ENCODE measurements at places on chromosomes 12 and 14.

DNA sequence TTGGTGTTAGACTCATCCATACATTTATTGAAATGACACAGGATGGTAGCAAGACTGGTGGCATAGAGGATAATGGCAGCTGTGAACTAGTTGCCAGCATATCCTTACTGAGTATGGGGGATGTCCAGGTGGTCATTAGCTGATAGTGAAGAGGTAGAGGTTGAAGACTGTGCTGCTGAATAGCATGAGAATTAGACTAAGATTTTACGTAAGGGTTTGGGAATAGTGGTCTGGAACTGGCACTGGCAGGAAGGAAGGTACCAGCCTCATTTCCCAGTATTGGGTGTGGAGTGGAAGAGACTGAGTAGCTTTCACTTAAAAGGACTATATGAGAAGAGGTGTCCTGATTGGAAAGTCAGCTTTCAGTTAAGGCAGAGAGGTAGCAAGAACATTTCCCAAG, 6.5 kb downstream of the ERC1 start:
- no peak for DNase-seq

GRCh38 chr12:11581179-11581755, 68.2 kb upstream of the ETV6 start:
- peak; percentile 12 for DNase-seq

DNA sequence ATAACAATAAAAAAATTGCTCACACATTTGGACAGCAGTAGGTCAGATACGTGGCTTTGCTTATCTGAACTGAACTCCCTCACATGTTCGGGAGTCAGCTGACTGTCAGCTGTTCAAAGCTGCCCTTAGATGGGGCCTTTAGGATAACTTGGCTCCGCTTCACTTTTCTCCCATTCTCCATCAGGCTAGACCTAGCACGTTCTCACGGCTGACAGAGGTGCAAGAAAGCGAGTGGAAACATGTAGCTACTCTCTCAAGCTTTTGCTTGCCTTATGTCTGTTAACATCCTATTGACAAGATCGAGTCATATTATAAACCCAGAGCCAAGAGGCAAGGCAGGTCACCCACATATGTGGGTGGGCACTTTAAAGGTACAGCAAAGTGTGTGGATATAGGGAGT, 112.0 kb upstream of the PDZRN4 start:
- DNase-seq = no peak

DNA sequence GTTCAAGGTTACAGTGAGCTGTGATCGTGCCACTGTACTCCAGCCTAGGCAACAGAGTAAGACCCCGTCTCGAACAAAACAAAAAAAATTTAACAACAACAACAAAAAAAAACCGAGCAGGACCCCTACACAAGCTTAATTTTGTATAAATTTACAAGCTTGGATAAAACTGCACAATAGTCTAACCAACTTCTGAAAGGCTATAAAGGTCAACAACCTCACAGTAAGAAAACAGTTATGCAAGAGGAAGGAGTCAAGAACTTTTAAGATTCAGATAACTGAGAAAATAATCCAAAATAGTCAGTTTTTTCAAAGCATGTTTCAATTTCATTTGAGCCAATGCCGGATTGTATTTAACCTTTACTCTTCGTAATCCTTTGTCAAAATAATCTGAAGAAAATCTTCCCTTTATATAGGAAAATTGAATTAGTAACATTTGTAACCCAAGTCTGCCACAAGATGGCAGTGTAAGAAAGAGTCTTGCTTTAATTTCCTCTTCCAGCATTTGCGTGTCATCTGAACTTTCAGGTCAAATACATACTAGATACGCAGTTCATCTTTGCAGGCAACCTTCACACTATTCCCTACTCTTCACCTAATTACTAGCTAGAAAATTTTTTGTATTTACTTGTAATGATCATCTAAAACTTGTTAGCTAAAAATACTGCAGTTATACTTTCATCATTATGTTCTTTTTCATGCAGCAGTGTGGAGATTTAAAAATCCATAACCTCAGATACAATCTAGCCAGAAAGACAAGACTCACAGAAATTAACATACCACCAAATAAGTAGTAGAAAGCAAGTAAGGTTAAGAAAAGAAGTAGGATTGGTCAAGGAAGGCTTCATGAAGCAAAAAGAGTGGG, 5.8 kb downstream of the CCNB1IP1 start:
- peak; percentile 45 for DNase-seq

- DNase-seq = no peak
Measured at GRCh38 chr12:68451261-68452077, 119.3 kb upstream of the MDM1 start.

GRCh38 chr12:27919671-27920235, 52.8 kb downstream of the PTHLH start:
- no peak for DNase-seq

GRCh38 chr12:13258717-13259119, 62.2 kb downstream of the EMP1 start:
- no peak for DNase-seq

DNA sequence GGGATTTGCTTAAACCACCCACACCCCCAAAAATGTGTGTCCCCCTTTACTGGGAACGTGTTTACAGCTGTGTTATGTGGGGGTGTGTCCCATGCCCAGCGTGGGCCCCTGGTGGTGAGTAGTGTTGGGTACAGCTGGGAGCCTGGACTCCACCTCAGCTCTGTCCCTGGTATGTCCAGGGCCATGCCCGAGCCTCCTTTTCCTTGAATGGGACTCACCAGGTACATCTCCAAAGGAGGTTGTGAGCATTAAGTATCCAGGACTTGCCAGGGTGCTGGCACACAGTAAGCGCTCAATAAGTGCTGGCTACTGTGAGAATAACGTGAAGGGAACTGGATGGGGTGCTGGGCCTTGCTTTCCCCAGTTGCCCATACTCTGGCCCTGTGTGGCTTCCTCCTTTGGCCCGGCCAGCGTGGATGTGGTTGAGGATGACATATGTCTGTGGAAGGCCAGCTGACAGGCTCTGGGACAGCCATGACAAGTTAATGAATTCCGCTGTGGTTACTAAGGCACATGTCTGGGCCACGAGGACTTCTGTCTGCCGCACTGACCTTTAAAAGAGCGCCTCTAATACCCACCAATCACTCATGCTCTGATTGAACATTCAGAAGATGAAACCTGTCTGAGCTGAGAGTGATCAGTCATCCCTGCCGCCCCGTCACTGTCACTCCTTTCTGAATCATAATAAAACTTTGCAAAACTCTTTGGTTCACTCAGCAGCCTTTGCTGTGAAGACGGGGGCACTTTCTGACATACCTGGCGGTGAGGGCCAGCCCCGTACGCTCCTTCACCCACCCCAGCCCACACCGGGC, 74.7 kb downstream of the DIO3 start:
- DNase-seq = no peak

- DNase-seq = no peak
Measured at GRCh38 chr12:82948491-82948890, 261.8 kb downstream of the TMTC2 start.

DNA sequence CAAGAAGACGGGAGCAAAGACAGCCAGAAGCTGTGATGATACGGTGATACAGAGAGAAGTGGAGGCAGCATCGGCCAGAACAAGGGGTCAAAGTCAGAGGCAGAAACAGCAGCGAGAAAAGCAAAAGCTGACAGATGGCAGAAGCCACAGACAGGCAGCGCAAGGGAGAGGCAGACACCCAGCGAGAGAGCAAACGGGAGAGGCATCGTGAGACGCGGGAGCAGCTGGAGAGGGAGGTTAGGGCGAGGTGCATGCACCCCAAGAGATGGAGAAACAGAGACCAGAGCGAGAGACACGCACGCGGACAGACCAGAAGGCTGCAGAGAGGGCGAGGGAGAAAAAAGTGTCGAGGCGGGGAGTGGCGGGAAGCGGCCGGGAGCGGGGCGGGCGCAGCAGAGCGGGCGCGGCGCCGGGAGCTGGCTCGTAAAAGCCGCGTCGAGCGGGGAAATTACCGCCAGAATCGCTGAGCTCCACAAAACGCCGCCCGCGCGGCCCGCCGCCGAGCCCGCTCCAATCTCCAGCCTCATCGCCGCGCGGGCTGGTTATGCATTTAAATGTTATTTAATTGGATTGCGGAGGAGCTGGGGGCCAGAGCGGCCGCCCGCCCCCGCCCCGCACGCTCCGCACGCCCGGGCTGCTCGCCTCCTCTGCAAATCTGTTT, 15.6 kb downstream of the SMUG1 start:
- no peak for DNase-seq

GRCh38 chr12:49552014-49552413, 13.2 kb downstream of the KCNH3 start:
- DNase-seq = no peak

DNA sequence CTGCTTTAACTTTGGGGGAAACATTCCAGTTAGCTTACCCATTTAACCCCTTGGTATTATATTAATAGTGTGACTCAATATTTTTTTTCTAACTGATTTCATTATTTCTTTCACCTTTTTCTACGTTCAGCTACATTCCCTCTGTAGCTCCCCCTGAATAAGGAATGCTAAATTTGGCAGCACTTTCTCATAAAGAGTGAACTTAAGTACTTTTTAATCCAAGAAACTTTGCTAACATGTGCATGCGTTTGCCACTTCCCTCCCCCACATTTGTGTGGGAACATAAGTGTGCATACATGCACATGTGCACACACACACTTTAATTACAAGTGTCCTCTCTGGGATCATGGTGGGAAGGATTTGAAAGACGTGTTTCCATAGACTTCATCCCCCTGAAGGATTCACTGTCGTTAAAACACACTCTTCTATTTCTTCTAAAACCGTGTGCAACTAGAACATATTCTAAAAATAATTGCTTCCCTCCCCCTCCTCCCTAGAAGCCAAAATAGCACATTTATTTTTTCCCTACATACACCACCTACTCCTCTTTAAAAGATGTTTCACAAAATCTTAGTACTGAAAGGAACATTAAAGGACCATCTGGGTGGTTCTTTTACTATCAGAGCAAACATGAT, 142.6 kb downstream of the PPM1H start:
- no peak for DNase-seq

- DNase-seq = no peak
Measured at GRCh38 chr14:49908433-49908782, 15.5 kb downstream of the ARF6 start.

GRCh38 chr12:93668919-93669418, 8.2 kb upstream of the CRADD start:
- no peak for DNase-seq

- peak; percentile 46 for DNase-seq
Measured at GRCh38 chr14:39368261-39368959, 63.8 kb downstream of the FBXO33 start.

- no peak for DNase-seq
Measured at GRCh38 chr12:116534311-116535121, 24.7 kb upstream of the MAP1LC3B2 start.

- DNase-seq = no peak
Measured at GRCh38 chr12:93361151-93361919, 16.4 kb upstream of the NUDT4 start.

DNA sequence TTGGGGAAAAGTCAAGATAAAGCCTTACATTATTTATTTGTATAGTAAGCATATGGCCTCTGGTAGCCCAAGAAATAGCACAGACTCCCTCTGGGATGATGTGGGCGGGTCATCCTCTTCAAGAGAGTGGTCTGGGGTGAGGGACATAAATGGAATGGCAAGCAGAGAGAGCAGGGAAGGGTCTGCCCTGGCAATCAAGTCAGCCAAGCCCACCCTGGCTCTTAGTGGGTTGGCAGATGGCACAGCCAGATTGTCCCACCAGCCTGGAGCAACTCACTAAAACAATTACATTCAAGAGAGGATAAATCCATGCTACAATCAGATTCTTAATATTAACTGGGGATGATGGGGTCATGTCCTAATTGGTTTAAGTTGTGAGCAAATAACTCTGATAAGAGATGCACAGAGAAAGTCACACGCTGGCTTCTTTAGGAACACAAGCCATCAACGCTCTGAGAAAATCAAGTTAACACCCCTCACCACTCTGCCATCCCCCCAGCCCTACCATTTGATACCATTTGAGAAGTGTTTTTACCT, 2.8 kb upstream of the PELI2 start:
- DNase-seq = no peak

GRCh38 chr14:99938896-99939295, 126.3 kb upstream of the EVL start:
- no peak for DNase-seq

- DNase-seq = no peak
Measured at GRCh38 chr12:123854918-123855317, 92.8 kb downstream of the DNAH10 start.

GRCh38 chr14:35750202-35750904, 58.7 kb downstream of the RALGAPA1 start:
- DNase-seq = no peak

GRCh38 chr14:22630486-22630885, 13.7 kb downstream of the OR6J1 start:
- DNase-seq = no peak

DNA sequence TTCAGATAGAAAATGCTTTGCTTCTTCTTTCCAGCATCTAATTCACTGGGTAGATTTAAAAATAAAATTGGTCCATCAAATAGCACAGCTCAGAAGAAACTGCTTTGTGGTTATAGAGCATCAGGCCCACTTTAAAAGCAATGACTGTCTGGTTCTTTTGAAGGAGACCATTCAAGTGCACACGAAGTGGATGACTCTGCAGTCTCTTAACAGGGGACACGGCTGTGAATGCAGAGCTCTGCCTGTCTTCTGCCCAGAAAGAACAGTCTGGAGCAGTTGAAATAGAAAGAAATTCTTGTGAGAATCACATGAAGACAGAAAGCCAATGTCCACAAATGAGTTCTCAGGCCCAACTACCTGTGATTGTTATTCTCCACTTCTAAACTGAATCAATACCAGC, 138.7 kb upstream of the PLEKHA5 start:
- no peak for DNase-seq

GRCh38 chr12:14366209-14367039, 942 bp downstream of the ATF7IP start:
- DNase-seq = no peak

DNA sequence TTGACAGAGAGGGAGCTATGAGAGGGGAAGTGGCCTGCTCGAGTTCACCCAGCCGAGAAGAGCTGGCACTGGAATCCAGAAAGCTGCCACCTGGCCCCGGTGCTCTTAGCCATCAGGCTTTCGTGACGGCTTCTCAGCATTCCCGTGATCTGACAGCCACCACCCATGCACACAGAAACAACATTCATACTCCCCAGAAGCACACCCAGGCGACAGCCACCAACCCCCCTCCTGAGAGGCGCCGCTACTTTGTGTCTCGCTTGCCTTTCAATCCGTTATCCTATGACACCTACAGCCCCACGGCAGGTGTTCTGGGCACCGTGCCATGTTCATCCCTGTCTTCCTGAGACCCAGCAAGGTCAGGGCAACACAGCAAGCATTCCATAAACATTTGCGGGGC, 31.4 kb downstream of the PSMC1 start:
- no peak for DNase-seq

DNA sequence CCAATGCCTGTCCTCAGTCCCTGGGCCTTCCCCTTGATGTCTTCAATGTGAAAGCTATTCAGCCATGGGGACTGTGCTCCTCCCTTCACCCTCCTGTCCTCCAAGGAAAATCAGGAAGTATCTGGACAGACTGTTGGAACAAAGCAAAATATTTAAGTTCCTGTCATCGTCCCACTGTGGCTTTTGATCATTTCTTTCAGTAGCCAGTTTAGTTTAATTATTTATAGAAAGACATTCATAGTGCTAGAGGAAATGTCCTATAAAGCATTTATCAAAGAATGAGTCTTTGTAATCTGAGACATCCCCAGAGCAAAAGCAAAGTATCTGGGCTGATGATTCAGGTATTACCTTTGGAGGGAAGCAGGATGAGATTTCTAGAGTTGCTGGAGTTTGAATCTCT, 254.1 kb downstream of the NRXN3 start:
- DNase-seq = no peak

All from NCI-H2081 treated with DMSO at 0.1 percent for 48 hours (cell line).